ENCODE measurements at places on chromosomes 2 and 18.

- no peak for DNase-seq
Measured at GRCh38 chr2:108401800-108402199, 24.0 kb downstream of the SULT1C4 start.

DNA sequence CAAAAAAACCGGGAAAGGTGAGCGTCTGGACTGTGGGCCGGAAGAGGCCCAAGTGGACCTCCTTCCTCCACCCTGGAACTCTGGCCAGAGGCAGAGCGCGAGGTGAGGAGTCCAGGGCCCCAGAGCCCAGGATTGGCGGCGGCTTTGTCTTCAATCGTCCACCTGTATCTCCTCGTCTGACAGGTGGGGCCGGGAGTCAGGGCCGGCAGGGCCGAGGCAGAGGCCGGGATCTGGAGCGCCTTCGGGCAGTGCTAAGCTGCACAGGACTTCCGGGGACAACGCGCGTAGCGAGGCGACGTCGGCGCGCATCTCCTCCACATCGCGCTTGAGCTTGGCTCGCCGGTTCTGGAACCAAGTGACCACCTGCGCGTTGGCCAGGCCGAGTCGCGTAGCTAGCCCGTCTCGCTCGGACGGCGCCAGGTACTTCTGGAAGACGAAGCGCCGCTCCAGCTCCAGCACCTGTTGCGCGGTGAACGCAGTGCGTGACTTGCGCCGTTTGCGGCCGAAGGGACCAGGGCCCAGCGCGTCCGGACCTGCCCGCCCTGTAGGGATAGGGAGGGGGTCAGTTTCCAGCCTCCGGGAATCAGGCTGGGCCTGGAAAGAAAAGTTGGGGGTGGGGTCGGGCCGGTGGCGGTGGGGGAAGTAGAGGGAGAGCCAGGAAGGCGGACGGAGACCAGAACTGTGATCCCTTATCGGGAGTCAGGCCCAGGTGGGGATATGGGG, 1.5 kb downstream of the LBX2 start:
- peak; percentile 30 for DNase-seq

GRCh38 chr2:18957909-18958308, 368.5 kb upstream of the NT5C1B start:
- no peak for DNase-seq

DNA sequence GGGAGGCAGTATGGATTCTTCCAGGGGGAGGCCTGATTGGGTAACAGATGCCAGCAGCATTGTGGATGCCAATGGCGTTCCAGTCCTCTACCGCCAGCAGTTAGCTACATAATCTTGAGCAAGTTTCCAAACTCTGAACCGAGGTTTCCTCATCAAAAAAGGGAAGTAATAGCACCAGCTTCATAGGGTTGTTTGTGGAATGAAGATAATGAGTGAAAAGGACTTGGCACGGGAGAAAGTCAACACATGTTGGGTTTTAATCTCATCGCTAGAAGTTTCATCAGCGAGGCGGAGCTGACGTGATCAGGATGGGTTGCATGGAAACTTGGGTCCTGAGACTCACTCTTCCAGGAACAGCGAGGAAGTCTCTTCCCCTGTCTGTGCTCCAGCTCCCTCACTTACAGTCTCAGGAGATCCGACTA, 266.7 kb downstream of the SH3BP4 start:
- no peak for DNase-seq

DNA sequence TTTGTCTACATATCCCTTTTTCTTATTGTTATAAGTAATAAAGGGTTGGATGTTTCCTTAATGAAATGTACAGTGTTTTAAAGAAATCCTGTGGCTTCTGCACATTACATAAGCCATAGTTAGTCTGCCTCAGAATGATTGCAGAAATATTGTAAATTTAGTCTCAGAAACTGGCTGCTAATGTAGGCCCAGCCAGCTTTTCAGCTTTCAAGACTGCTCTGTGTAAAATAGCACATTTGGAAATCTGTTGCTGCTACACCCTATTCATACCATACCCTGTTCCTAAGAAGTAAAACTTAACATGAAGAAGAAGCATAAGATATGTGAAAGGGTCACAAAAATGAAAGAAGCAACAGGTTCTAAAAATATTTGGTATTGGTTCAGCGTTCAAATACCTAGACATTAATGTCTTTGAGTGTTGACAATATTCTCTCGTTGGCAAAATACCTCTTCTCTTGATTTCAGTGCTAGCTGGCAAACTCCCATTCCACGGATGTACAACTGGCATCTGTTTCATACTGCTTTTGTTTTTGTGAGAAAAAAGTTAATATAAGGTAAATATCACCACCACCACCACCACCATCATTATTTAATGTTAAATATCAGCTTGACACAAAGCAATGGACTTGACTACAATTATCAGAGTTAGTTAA, 19.2 kb upstream of the NCKAP1 start:
- no peak for DNase-seq

GRCh38 chr2:7803515-7803914, 878.3 kb upstream of the ID2 start:
- DNase-seq, result no peak

DNA sequence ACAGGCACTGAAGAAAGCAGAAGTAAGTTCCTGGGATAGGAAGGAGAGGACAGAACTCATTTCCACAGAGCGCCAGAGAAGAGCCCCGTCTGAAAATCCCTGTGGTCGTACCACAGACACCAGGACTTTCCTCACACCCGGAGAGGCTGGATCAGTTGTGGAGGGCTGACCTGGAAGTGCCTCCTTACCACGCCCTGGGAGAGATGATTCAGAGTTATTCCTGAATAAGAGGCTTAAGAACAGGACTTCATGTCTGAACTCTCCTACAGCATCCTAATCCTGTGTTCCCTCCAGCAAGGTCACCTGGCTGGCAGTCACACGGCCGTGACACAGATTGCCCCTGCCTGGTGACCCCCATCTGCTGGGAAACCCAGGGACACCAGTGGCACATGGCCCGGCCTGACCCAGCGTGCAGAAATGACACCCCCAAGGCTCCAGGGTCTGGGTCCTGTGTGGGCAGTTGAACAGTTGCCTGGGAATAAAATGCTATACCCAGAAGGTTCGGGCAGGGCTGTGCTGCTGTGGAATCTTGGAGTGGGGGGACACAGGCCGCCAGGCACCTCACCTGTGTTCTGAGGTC, 105.9 kb downstream of the PXDN start:
- no peak for DNase-seq

DNA sequence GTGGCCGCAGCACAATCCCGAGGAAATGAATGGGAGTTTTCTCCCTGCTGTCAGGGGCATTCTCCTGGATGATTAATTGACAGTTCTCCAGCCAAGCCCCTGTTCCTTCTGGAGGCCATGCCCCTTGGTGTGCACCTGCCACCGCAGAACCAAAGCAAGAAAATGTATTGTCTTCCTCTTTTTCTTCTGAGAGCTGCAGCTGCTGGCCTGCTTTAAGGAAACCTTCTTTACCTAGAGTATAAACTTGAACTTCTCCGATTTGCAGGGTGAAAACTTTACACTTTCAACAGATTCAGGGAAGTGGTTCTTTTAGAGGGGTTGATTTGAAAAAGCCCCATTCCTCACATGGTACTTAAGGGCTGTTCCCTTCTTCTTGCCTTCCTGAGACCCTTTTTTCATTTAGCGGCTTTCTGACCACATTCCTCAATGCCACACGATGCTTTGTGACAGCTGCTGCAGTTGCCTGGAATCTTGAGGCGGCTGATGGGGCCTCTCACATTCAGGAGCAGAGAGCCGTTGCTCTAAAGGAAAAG, 402.8 kb downstream of the TXNL1 start:
- no peak for DNase-seq

- DNase-seq, result no peak
Measured at GRCh38 chr2:127187081-127187775, 32.9 kb downstream of the CYP27C1 start.

GRCh38 chr2:174552880-174553279, 44.7 kb downstream of the WIPF1 start:
- no peak for DNase-seq

DNA sequence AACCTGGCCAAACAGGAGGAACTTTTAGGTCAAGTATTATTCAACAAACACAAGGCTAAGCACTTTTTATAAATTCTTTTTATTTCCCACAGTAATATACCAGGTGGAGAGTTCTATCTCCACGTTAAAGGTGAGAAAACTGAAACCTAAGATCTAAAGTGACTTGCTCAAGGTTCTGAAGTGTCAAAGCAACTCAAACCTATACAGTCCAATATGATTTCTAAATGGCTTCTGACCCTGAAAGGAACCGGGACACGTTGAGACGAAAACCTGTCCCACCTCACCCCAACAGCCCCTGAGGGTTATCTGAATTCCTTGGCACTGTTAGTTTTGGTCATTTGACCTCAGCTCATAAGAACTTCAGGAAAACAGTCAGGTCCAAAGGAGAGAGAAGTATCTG, 814.5 kb upstream of the LRATD1 start:
- DNase-seq, result no peak

DNA sequence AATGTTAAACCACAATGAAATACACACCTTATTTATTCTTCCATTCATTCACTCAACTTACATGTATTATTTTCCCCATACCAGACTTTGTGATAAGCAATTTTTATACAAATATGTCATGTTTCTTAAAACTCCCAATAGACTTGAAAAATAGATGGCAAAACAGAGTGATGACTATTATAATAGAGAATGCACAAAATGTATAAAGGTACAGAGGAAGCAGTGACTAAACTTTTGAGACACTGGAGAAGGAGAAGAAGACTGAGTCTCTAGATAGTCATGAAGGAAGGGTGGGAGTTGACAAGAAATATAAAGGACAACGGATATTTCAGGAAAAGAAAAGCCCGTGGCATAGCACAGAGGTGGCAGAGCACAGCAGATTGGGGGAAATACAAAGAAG, 198.1 kb upstream of the SLC39A10 start:
- no peak for DNase-seq

GRCh38 chr2:236393581-236393980, 129.4 kb upstream of the ASB18 start:
- no peak for DNase-seq

DNA sequence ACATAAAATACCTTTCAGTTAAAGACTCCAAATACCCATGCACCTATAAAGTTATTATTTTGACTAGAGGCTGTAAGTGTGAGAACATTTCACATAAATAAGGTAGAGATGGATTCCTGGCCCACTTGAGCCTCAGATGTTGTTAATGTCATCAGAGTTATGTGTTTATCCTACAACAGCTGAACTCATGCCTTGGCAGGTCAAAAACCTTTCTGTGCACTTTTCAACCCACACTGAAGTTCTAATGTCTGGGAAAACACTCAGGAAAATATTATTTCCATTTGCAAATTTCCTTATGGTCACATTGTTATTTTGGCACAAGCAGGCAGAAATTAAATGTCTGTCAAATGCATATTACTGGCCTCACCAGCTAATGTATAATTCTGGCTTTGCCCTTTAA, 209.2 kb downstream of the LNPK start:
- no peak for DNase-seq

- no peak for DNase-seq
Measured at GRCh38 chr2:64137567-64137966, 6.7 kb downstream of the PELI1 start.

DNA sequence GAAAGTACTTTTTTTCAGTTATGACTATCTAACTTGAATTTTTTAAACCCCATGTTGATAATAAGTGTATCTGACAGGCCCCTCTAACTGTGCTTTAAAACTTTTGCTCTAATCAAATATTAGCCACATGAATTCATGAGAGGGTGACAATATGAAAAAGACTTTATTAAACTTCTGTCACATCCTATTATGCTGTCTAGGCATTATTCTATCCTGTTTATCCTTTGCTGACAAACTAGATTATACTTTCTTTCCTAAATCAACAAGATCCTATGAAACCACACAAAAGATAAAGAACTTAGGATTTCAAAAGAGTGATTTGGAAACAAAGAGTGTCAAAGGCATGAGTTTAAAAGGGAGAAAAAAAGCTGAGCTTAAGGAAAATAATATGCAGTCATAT, 57.8 kb downstream of the ST6GAL2 start:
- no peak for DNase-seq

- no peak for DNase-seq
Measured at GRCh38 chr2:151306621-151307020, 17.2 kb upstream of the NMI start.

- peak; percentile 64 for DNase-seq
Measured at GRCh38 chr2:203814661-203815540, 52.7 kb upstream of the CTLA4 start.

GRCh38 chr2:37156071-37156856, 516 bp downstream of the EIF2AK2 start:
- DNase-seq, result peak; percentile 48

DNA sequence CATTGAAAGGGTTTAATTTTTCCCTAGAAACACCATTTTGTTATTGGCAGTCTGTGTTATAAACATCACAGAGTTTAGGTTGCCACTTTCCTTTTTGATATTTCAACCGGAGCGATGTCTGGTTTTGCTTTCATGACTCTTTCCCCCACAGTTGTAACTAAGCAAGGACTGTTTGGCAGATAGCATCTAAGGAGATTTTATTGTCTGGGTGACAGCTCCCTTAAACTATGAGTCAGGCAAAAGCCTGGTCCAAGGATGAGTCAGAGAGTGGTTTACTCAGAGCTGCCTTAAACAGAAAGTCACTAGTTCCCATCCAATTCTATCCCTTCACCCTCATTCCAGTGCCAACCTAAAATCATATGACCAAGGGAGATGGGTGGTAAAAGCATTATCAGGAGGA, 341.6 kb upstream of the VWC2L start:
- DNase-seq, result no peak

- no peak for DNase-seq
Measured at GRCh38 chr2:10256515-10257031, 46.1 kb upstream of the HPCAL1 start.

- no peak for DNase-seq
Measured at GRCh38 chr2:62270728-62271127, 74.8 kb downstream of the B3GNT2 start.

DNA sequence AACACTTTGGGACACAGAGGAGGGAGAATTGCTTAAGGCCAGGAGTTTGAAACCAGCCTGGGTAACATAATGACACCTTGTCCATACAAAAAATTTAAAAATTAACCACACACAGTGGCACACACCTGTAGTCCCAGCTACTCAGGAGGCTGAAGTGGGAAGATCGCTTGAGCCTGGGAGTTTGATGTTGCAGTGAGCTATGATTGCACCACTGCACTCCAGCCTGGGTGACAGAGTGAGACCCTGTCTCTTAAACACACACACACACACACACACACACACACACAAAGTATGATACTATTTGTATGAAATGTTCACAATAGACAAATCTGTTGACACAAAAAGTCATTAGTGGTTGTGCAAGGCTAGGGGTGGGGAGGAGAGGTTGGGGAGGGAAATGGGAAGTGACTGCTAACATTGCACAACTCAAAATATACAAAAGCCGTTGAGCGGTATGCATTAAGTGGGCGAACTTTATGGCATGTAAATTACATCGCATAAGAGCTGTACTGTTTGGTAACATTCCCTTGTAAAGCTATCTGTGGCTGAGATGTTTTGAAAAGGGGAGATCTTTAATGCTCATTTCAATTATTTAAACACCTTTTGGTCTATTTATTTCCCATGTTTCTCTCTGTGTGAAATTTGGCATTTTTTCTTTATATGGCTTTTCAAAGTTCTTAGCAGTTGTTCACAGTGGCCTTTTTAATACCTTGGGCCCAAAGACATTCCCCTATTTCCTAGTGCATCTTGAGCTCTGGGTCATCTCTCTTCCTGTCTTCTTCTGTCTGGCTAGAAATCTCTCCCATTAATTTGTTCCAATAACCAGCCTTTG, 58.9 kb upstream of the ZNF516 start:
- no peak for DNase-seq
